NCI-H774 (cell line): ENCODE measurements at places on chromosomes 3 and 15.

GRCh38 chr3:47984075-47984728 lies 32.0 kb downstream of the MAP4 start:
- no peak for DNase-seq

- DNase-seq = no peak
Observed at GRCh38 chr15:42184736-42185135, 23.4 kb downstream of the VPS39 start.

DNA sequence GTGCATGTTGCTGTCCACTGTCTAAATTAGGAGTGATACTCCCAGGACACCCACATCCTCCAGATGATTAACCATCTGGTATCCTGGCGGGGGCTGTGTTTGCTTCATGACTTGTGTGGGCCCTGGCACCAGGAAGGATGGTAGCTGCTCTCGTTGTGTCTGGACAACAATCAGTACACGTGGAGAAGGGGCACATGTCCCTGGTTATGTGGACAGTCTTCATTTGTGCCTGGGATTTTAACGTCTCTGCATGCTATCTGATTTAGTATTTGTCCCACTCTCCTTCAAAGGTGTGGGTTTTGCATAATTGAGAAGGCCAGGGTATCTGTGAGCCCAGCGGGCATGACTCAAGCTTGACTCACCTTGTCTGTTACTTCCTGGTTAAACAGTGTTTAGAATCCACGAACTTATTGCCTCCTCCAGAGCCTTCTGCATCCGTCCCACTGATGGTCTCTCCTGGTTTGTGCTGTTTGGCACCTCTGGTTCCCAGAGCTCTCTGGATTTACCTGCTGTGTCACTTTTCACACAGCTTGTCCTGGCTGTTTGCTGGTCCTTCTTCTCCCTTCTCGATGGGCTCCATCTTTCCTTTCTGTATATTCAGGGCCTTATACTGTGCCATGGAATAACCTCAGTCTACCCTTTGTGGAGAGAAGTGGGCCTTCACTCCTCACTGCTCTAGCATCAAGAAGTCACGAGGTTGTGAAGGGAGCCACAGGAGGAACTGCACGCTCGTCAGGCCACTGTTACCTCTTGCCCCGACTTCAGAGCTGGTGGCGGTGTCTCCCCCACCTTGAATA lies 32.5 kb downstream of the ARNT2 start:
- DNase-seq = no peak

DNA sequence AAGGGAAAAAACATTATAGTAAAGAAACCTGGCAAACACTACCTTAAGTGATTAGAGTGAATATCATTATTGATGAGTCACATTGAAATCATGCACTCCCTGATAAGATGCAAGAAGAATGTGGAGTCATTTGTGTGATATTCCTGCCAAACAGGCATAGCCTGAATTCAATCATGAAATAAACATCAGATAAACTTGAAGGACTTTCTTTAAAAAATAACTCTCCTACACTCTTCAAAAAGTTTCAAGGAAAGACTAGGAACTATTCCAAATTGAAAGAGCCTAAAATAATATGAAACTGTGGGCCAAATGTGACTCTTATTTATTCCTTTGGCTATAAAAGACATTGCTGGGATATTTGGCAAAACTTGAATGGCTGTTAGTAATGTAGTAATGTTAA lies 625.7 kb upstream of the LMCD1 start:
- no peak for DNase-seq

DNA sequence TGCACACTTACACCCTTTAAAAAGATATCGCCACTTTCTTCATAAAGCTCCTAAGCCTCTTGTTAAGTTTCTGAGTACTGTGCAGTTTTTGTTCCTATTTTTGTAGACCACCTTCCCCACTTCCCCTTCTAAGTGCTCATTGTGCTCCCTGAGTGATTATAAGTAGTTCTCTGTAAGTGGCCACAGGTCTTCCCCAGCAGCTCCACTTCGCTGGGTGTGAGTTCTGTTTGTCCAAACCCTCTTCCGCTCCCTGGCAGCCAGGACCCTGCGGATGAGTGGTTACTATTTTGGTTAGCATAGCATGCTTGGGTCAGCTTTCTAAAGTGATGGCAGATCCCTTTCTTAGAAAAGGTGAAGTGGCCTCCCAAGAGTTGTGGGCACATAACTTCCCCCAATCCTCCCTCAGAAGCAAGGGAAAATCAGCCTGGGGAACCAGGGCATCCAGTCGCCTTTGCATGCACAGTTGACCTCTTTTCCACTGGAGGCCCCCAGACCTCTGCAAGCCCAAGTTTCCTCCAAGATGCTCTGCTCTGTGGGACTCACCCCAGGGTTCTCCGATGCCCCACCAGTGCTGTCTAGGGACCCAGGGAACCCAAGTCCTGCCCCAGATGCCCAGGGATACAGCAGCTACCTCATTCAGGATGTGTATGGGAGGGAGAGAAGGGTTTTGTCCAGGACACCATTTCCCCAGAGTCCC lies 69.6 kb downstream of the ATP10A start:
- DNase-seq = no peak

GRCh38 chr3:61684386-61684785 lies 123.0 kb downstream of the PTPRG start:
- DNase-seq = no peak

GRCh38 chr3:166177130-166177529 lies 339.9 kb upstream of the BCHE start:
- no peak for DNase-seq

DNA sequence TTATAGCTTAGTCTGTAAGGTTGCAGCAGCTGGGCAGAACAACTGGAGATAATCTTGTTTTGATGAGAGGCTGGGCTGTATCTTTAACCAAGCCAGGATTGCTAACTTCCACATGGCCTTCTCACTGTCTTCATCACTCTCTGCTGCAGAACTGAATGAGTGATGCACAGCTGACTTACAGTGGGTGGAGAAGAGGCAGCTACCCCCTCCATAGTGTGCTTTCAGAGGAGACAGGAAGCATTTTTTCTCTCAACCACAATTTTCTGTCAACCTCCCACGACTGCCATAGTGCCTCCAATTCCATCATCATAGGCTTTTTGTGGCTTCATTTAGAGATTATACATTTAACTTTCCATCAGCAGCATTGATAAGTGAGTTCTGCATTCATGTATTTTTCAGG lies 168.2 kb downstream of the CLSTN2 start:
- no peak for DNase-seq

- DNase-seq = no peak
Observed at GRCh38 chr3:32592011-32592410, 21.4 kb upstream of the DYNC1LI1 start.

DNA sequence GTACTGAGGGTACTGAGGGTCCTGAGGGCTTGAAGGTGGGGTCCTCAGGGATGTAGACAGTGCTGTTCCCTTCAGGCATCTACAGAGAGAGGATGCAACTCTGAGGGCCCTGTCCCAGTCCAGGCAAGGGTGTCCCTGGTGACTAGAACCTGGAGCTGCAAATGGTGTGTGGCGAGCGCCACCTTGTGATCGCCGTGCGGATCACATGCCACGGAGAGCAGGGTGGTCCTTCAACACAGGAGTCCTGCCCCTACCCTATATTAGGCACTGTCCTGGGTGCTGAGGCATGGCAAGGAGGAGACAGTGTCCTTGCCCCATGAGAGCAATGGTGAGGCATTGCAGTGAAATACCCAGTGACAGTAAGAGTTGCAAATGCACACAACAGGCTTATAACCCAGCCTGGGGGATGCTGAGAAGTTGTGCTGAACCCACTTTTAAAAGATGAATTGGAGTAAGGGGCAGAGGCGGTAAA lies 23.6 kb downstream of the RHCG start:
- peak; percentile 33 for DNase-seq

GRCh38 chr15:74320352-74321247 lies 46.8 kb downstream of the CYP11A1 start:
- no peak for DNase-seq

GRCh38 chr3:16550305-16550675 lies 36.8 kb upstream of the RFTN1 start:
- DNase-seq = peak; percentile 28

DNA sequence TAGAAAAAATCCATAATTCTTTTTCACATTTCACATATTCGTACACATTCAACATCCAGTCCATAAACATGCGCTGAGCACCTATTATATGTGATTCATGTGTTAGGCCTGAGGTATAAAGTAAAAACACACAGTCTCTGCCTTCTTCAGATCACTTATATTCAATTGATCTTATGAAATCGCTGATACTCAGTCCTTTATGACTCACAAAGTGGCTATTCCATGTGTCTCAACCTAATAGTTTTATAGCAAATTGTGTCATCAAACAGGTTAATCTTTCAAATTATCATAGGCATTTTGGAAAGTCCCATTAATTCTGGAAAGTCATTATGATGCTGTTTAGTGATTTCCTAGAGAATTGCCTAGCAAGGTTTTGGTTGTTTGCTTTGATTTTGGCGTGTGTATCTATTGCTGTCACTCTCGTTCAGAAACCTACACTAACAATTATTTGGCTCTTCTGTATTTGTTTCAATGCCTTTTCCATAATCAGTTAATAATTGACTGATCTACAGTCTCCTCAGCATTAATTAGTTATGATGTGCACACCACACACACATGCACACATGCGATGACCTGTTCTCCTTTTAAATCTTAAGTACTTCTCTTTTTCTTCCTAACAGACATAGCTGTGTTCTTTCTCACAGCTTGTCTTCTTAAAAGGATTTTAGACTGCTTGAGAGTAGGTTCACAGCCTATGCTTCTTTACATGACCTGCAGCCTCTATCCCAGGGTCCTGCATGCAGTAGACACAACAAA lies 353.1 kb downstream of the MECOM start:
- DNase-seq = no peak

GRCh38 chr3:18438586-18438985 lies 13.4 kb upstream of the SATB1 start:
- DNase-seq = no peak

GRCh38 chr3:123920868-123921267 lies 36.7 kb upstream of the MYLK start:
- DNase-seq = no peak

DNA sequence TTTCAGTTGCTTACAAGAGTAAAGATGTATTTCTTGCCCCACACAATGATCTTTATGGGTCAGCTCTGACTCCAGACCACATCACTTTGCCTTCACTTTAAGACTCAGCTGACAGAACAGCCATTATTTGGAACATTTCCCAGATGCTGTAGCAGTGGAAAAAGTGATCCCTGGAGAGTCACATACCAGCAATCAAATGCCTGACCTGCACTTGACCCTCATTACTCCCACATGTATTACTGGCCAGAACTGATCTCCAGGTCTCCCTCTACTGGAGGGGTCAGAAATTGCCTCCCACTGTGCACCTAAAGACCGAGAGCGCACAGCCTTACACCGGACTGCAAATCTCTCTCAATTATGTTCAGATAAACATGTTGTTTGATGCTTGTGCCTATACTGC lies 88.6 kb upstream of the ZNF385D start:
- DNase-seq = no peak

DNA sequence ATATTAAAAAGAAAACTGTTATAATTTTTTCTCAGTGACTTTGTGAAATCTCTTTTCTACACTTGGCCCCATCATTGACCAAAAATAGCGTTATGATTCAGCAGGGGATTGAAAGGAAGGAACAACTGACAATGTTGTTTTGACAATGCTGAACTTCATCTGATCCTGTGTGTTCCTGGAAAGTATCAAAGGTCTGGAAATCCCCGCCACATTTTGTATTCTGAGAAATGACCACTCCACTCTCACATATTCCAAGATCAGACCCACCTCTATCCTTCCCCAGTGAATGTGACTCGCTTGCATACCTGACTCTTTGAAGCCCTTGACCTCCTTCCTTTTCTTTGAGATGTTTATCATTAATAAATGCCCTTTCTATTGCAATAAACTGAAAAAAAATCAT lies 9.7 kb upstream of the RIOX2 start:
- no peak for DNase-seq

GRCh38 chr15:47618241-47618640 lies 99.1 kb upstream of the SEMA6D start:
- no peak for DNase-seq

DNA sequence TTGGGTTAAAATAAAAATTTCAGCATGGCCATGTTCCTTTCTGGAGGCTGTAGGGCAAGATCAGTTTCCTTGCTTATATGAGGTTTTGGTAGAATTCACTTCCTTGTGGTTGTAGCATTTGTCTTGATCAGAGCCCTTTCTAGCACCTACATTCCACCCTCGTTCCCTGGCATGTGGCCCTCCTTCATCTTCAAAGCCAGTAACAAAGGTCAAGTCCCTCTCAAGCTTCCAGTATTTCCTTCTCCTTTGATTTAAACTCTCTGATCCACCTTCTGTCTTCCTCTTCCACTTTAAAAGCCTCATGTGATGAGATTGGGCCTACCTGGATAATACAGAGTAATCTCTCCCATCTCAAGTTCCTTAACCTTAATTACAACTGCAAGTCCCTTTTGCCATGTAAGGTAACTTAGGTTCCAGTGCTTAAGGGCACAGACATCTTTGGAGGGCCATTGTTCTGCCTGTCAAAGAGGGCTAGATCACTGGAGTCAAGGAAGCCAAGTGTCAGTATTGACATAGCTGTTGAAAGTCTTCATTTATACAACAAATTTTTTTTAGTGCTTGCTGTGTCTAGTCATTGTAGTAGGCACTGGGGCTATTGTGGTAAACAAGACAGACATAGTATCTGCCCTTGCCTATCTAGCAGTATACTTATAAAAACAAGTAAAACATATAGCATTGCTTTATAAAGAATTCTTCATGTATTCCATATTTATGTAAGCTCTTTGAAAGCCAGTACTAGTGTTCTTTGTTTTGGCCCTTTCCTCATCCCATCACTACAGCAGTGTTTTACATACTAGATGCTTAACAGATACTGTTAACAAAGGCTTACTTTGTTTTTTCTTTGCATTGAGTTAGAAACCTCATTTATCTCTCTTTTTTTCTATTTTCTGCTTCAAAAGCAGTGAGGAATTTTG lies 40.7 kb downstream of the GLCE start:
- no peak for DNase-seq

- DNase-seq = no peak
Observed at GRCh38 chr3:18649666-18650363, 224.7 kb upstream of the SATB1 start.

GRCh38 chr15:89948796-89949195 lies 36.0 kb upstream of the ARPIN start:
- DNase-seq = no peak

GRCh38 chr3:124572851-124573405 lies 157.3 kb upstream of the UMPS start:
- DNase-seq = no peak
